Progenitor cell of endocrine pancreas (in vitro differentiated cells): ENCODE measurements at places on chromosomes 11 and 22.

DNA sequence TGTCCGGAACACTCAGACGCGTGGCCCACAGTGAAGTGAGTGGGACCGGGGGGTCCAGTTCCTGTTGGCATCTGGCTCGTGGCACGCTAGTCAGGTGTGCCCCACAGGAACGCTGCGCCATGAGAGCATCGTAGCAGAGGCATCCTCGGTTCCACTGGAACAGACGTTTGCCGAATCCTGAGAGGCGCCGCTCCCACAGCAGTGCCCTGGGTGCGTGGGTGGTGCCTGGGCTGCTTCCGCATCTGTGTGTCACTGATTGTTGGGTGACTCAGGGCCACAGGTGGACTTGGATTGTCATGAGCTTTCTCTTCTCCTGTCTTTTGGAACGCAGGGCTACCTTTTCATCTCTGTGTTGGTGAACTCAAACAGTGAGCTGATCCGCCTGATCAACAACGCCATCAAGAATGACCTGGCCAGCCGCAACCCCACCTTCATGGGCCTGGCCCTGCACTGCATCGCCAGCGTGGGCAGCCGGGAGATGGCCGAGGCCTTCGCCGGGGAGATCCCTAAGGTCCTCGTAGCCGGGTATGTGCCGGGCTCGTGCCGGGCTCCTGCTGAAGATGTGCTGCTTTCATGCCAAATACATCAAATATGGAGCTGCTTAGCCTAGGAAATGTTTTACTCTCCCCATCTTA is 46.2 kb downstream of the AP2A2 start:
- no peak for DNase-seq

DNA sequence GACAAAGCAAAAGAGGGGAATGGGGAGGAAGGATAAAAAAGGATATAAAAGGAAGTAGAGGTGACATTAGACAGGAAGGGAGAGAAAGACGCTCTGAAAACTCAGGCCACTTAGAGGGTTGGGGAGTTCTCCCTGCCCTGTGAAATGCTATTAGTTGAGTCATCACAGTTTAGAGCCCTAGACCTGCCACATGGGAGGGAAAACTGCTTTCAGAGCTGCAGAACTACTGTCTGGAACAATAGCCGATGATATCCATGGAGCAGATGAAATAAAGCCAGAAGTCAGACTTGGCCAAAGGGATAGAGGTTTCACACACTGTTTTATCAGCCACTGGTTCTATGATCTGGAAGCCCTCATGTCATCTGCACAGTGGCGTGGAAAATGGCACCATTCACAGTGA is 157.9 kb downstream of the NCAM1 start:
- no peak for DNase-seq

- no peak for DNase-seq
Measured at GRCh38 chr11:74011360-74012073, 2.6 kb upstream of the UCP3 start.

DNA sequence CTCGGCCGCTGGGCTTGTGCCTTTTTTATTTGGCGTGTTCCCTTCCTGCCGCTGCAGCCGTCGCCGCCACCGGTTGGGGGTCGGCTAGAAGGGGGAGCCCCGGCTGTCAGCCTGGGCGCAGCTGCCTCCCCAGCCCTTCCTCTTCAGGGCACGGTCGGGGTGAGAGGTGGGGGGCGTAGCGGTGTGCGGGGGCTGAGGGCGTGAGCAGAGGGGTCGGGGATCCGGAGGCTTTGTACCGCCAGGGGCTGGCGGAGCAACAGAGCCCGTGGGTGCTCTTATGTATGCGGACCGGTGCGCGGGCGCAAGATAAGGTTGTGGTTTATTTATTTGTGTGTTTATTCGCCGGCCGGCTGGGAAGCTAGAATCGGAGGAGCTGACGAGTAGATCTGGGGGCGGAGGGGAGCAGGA is 477 bp downstream of the ZBTB16 start:
- no peak for DNase-seq

DNA sequence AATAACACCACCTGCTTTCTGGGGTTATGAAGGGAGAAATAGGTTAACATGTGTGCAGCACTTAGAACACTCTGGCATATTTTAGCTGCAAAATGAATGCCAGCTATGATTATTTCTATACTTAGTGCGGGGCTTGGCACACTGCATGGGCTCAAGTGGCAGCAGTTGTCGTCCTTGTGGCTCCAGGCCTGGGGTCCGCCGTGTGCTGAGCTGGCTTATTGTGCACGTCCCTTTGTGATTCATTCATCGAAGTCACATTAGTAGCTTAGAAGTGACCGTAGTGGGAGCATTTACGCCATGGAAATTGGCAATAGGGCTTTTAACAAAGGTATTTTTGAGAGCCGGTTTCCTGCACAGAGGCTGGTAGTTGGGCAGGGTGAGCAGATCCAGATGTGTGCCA is 4.2 kb downstream of the RASD2 start:
- no peak for DNase-seq

GRCh38 chr11:25576320-25576719 is 755.6 kb upstream of the ANO3 start:
- no peak for DNase-seq

DNA sequence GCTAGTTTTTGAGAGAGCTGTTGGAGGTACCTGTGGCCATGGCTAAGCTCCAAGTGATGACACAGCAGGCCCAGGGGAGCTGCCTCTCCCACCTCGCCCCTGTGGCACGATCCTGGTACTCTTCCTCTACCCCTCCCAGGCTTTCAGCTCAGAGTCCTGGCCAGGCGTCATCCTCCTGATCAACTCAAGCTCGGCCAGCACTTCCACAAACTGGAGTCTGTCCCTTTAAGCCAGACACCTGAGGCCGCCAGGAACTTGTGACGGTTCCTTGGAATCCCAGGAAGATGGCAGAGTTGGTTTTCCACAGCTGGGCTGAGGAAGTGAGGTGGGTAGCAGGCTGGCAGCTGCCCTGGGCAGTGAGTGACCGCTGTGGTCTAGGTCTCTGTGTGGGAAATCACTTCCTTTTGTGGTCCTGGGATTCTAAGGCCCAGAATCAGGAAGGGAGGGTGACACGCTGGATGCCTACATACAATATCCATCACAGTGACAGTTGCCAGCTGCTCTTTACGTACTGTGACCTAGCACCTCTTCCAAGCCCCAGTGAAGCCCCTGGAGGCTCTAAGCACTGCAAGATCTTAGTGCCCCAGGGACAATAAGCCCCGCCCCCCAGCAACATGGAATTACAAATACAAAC is 3.2 kb upstream of the CST6 start:
- no peak for DNase-seq

GRCh38 chr11:124657904-124658303 is 15.6 kb downstream of the SIAE start:
- no peak for DNase-seq

GRCh38 chr22:33350961-33351360 is 292.8 kb upstream of the SYN3 start:
- DNase-seq: no peak

DNA sequence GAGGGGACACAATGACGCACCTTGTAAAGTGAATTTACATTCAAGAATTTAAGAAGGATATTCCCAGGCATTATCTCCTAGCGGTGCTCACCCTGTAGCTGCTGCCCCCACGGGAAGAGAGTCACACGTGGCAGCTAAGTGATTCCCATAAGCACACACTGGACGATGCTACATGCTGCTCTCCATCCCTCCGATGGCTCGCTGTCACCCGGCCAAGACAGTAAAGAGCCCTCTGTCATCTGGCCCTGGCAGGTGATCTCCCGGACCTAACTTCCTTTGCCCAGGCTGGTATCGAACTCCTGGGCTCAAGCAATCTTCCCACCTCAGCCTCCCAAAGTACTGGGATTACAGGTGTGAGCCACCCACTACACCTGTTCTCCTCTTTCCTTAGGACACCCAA is 39.9 kb upstream of the IGSF9B start:
- DNase-seq: no peak
